Muscle of leg (tissue), 16 donors: ENCODE measurements at places on chromosomes 4 and X. TPM values are rescaled to one million over a fixed set of nuclear protein-coding genes. Genes with fewer than 3 reads are reported as not detected.
A peak's percentile ranks its signal among the peaks of the same experiment; 100 is the strongest.

The ADAMTS3 gene
- total RNA-seq, result 4.5 TPM

The MAGEB10 gene
- total RNA-seq, result not detected

The GC gene
- total RNA-seq, result 0.35 TPM

The SLC26A1 gene
- total RNA-seq, result 0.58 TPM

DNA sequence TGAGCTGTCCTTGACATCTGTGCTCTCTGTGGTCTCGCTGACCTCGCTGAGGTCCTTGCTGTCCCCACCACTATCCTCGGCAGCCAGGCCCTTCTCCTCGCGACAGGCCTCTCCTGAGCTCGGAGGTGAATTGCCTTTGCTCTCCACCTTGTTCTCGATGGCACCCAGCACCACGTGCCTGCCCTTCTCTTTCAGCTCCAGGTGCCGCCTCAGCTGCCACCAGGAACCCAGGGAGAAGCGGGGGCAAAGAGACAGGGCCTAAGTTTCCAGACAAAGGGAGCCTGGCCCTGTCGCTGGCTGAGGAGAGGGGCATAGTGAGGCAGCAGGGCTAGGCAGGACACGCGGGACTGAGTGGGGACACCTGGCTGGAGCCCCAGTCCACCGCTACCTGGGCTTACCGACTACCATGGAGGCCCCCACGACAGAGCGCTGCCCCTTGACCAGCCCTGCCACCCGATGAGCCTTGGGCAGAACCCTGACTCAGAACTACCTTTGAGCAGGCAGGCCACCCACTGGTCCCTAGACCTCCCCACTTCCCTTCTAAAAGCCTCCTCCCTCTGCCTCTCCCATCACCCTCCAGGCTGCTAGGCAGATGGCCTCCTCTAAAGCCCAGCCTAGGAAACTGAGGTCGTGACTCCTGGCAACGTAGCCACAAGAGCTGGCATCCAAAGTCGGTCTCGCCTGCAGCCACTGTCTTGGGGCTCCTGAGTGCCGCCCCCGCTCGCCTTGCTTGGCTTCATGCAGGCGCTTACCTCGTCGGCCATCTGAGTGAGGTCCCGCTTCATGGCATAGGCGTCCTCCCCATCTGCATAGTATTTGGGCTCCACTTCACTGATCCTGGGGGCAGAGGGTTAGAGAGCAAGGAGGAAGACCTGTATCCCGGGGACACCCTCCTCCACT is 4.2 kb upstream of the ARHGAP4 start:
- H3K4me1 ChIP-seq, result peaks cover 39% of the 10 kb centered on the region
- H3K4me3 ChIP-seq, result no peak overlapping the region
- DNase-seq, result no peak
- peaks cover 24% of the 10 kb centered on the region for H3K27me3 ChIP-seq
- peaks cover 33% of the 10 kb centered on the region for H3K36me3 ChIP-seq

GRCh38 chr4:37884855-37885487 is 5.9 kb upstream of the TBC1D1 start:
- H3K4me3 ChIP-seq, result no peak overlapping the region
- no peak for DNase-seq
- no peaks in the 10 kb centered on the region for H3K36me3 ChIP-seq
- no peak overlapping the region for H3K27ac ChIP-seq
- peaks cover 14% of the 10 kb centered on the region for H3K27me3 ChIP-seq
- H3K4me1 ChIP-seq, result peaks cover 2% of the 10 kb centered on the region

GRCh38 chr4:101035487-101035886 is 311.8 kb downstream of the PPP3CA start:
- peaks cover 4% of the 10 kb centered on the region for H3K36me3 ChIP-seq
- no peak for DNase-seq
- no peaks in the 10 kb centered on the region for H3K4me1 ChIP-seq
- no peak overlapping the region for H3K27ac ChIP-seq

The NWD2 gene
- under 0.01 TPM for total RNA-seq

- no peak overlapping the region for H3K4me3 ChIP-seq
- DNase-seq, result no peak
- no peaks in the 10 kb centered on the region for H3K27me3 ChIP-seq
These were observed 1017.1 kb upstream of the HS3ST1 start for GRCh38 chr4:12445711-12446235.

- H3K4me3 ChIP-seq, result no peak overlapping the region
- H3K4me1 ChIP-seq, result no peaks in the 10 kb centered on the region
- no peak overlapping the region for H3K27ac ChIP-seq
- DNase-seq, result no peak
These were observed 18.4 kb upstream of the MAGEB17 start for GRCh38 chrX:16148896-16149295.

DNA sequence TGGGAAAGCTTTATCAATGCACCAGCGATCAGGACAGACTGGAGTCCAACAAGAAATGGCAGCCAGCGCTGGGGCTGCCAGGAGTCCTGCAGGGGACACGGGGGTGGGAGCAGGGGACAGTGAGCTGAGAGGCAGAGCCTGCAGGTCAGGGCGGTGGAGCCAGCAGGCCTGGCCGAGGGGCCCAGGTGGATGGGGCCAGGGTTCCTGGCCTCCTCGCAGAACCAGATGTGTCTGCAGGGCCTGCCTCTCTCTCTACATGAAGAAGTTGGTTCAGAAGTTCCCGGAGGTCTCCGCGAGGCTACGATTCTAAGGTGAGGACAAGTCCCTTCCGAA is 63.6 kb downstream of the CPZ start:
- H3K36me3 ChIP-seq, result no peaks in the 10 kb centered on the region
- no peak for DNase-seq
- no peak overlapping the region for H3K4me3 ChIP-seq
- H3K27ac ChIP-seq, result no peak overlapping the region
- no peaks in the 10 kb centered on the region for H3K4me1 ChIP-seq
- H3K27me3 ChIP-seq, result peaks cover 3% of the 10 kb centered on the region

- no peaks in the 10 kb centered on the region for H3K4me1 ChIP-seq
- no peak for DNase-seq
- no peak overlapping the region for H3K4me3 ChIP-seq
- no peak overlapping the region for H3K27ac ChIP-seq
- H3K36me3 ChIP-seq, result no peaks in the 10 kb centered on the region
These were observed 660.8 kb upstream of the AADAT start for GRCh38 chr4:170750519-170750918.

- no peak overlapping the region for H3K27ac ChIP-seq
- H3K4me3 ChIP-seq, result no peak overlapping the region
- DNase-seq, result no peak
- no peaks in the 10 kb centered on the region for H3K4me1 ChIP-seq
These were observed 260.6 kb upstream of the BOD1L1 start for GRCh38 chr4:13888112-13888511.

GRCh38 chrX:67538383-67538782 is 5.4 kb upstream of the AR start:
- H3K4me3 ChIP-seq, result no peak overlapping the region
- peaks cover 3% of the 10 kb centered on the region for H3K4me1 ChIP-seq
- H3K36me3 ChIP-seq, result no peaks in the 10 kb centered on the region
- no peak for DNase-seq
- H3K27me3 ChIP-seq, result peaks cover 4% of the 10 kb centered on the region

DNA sequence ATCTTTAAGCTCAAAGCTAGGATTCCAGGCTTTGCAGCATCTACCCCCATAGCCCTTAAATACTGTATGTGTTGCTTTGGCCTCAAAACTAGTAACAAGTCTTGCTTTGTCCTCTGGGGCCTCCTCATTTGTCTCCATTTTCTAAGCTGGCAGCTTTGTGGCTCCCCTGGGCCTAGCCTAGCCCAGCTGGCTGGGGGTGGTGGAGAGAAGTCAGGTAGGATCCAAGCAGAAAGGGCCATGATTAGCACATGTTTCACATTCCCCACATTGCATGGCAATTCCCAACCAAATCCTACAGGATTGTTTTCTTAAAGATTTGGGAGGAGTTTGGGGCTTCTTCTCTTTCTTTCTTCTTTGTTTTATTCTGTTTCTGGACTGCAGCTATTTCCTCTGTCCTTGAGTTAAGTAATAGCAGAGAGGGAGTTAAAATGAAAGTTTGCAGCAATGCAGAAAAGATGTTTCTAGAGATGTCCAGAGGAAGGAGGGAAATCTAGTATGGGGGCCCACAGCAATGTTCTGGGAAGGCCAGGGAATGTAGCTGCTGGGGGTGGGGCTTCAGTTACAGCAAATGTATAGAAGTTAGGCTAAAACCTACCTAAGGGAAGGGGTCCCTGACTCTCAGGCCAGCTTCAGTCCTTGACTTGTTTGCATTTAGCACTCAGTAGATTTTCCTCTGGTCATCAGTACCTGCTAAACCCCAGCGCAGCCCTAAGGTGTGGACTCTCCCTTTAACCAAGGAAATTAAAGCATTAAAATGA is 92.1 kb downstream of the SHROOM4 start:
- H3K27me3 ChIP-seq, result peaks cover 13% of the 10 kb centered on the region
- no peaks in the 10 kb centered on the region for H3K36me3 ChIP-seq
- DNase-seq, result peak; percentile 56
- no peak overlapping the region for H3K4me3 ChIP-seq
